ENCODE measurements at places on chromosomes 7 and 10.

GRCh38 chr10:87706731-87707130, 47.1 kb downstream of the PAPSS2 start:
- no peak for DNase-seq

DNA sequence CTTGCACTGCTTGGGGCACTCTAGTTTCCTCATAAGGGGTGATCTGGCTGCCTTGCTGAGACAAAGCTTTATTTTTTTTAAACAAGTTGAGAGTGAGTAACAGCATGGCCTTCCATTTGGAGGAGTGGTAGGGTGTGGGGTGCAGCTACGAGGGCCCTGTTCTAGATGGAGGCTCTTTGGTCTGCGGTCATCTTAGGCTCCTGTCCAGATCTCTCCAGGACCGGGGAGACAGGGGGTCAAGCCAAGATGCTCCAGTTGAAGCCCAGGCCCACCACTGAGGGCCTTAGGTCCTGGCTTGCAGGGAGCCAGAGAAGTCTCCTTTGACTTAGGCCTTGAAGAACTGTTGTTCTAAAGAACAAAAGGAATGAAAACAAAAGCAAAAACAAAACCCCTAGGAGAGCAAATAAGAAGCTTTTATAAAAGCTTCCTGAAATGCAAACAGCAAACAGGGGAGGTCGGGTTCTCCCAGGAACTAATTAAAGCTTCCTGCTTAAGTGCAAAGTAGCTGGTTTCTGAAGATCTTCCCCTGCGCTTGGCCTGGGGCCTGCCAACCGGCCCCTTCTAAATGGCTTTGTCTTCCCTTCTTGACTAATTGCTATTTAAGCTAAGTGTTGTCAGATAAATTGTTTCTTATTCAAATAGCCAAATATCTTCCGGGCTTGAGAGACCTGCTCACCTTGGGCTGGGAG, 259.2 kb downstream of the GLRX3 start:
- DNase-seq = no peak

GRCh38 chr7:96045919-96046318, 273.6 kb downstream of the DYNC1I1 start:
- DNase-seq = no peak

DNA sequence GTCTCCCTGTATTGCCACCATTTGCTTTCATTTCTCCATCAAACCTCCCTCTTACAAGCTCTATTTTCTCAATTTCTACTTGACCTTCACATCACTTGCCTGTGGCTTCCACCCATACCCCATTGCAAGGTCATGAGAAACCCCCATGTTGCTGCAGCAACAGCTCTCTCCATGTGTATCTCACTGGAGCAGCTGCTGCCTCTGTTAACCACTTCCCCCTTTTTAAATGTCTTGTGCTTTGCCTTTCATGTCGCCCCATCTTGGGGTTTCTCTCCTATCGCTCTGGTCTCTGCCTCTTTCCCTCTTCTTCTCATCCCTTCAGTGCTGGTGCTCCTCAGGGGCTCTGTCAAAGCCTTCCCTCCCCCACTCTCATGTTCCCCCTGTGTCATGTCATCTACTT, 148.8 kb downstream of the CHN2 start:
- no peak for DNase-seq

Measured in T-cell (primary cell).